ENCODE measurements at places on chromosomes 11 and 22.

- no peak for DNase-seq
Measured at GRCh38 chr11:126469311-126469710, 113.8 kb downstream of the ST3GAL4 start.

DNA sequence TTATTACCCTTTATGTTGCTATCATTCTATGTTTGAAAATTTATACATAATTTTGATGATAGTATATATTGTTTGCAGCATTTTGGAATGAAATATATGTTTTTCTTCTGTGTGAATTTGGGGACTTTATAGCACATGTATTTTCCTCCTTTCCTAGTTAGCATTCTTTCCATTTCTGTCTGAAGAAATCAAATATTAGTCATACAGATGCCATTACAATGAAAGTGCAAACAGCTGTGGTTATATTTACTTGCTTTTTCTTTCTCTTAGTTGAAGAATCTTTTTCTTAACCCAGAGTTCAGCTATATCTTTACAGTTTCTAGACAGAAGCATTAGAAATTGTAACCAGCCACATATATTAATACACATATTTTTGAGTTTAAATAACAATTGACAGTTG is 753.1 kb upstream of the ARHGAP42 start:
- DNase-seq: no peak

DNA sequence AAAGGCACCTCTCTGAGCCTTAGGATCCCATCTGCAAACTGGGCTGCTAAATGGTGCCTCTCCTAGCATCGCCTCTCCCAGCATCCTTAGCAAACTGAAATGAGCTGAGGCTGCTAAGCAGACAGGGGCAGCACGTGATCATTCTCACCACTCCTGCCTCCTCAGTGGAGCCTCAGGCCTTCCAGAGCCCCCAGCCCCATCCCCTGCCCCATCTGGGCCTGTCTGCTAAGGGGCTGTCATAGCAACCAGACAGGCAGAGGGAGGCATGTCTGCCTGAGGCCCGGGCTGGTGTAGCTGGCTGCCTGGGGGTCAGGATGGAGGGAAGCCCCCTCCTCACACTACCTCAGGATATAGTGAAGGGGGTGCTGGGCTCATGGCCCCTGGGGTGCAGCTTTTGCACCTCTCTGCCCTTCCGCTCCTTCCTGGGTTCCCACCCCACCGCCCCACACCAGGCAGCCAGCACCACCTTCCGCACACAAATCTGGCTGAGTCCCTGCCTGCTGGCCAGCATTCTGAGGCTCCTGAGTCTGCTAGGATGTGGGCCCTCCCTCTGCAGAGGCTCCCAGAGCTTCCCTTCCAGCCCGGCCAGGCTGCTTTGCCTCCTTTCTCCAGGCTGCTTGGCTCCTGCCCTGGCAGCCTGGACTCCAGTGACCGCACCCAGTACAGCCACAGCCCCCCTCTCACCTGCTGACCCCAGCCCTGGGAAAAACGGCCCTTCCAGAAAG is 47.5 kb upstream of the TTLL12 start:
- DNase-seq: no peak

- no peak for DNase-seq
Measured at GRCh38 chr11:992577-992976, 43.9 kb downstream of the MUC6 start.

GRCh38 chr11:124610295-124610694 is 933 bp upstream of the PANX3 start:
- DNase-seq: no peak

DNA sequence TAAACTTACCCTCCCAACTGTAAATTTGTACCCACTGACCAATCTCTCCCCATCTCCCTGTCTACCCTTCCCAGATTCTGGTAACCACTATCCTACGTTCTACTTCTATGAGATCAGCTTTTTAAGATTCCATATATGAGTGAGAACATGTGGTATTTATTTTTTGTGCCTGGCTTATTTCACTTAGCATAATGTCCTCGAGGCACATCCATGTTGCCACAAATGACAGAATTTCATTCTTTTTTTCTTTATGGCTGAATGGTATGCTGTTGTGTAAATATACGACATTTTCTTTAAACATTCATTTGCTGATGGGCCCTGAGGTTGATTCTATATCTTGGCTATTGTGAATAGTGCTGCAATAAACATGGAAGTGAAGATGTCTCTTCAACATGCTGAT is 74.7 kb upstream of the RRM1 start:
- DNase-seq: no peak

- no peak for DNase-seq
Measured at GRCh38 chr11:77211594-77212251, 83.7 kb downstream of the MYO7A start.

GRCh38 chr11:62573006-62573591 is 592 bp downstream of the EEF1G start:
- no peak for DNase-seq

Measured in activated T-helper 1 cell treated with anti-CD3 and anti-CD28 coated beads, Interleukin-2, amount 50 U/mL, for 16 hours (primary cell).